Stimulated activated CD4-positive, alpha-beta T cell treated with anti-CD3 and anti-CD28 coated beads, Interleukin-1b, Interleukin-23, amount 100 ng/mL, for 24 hours (primary cell): ENCODE measurements at places on chromosomes 1 and 21.

- no peak for DNase-seq
These were observed 275.7 kb upstream of the CAMK1G start for GRCh38 chr1:209307846-209308245.

DNA sequence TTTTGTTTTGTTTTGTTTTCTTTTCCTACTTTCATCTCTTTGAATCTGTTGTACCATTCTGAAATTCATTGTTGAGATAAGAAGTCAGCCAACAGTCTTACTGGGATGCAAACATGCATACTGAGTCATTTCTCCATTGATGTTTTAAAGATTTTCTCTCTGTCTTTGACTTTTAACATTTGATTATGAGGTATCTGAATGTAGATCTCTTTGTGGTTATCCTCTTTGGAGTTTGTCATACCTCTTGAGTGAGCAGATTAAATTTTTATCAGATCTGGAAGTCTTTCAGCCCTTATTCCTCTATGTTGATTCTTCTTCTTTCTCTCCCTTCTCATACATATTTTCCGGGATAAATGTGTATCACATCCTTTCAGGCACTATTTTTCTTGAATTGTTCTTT is 406.9 kb upstream of the NCAM2 start:
- no peak for DNase-seq

GRCh38 chr1:152186556-152187285 is 27.7 kb upstream of the RPTN start:
- no peak for DNase-seq

DNA sequence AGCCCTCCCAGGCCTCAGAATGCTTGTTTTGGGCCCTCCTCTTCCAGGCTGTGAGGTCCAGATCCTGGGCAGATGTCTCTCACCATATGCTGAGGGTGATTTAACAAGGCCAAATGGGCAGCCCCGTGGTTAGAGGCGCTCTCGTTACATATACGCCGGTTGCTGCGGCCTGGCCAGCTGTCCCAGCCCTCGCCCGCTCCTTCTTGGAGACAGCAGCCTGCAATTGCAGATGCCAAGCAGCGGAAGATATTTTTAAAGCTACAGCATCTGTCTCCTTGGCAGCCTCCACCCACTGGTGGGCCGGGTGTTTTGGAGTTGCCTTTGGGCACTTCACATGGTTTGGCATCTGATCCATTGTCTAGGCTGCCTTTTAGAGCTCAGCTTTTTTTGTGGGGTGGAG is 178.8 kb upstream of the NFIA start:
- no peak for DNase-seq

- no peak for DNase-seq
These were observed 16.1 kb downstream of the NOC2L start for GRCh38 chr1:942864-943533.

DNA sequence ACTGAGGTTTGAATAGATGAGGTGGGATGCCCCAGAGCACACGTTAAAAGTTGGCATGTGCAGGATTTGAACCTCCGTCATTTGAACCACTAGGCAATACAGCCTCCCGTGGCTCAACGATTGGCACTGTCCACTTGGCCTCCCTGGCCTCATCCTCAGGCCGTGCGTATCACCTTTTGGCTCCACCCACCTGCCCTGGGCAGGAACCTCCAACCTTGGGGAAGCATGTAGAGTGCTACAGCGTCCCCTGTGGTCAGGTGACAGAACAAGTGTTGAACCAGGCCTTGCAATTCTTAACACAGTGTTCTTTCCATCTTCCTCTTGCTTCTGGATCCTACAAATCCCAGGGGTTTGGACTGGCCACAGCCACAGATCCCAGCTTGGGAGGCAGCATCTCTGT is 112.6 kb downstream of the PAX7 start:
- DNase-seq, result no peak

GRCh38 chr1:220462752-220463151 is 65.2 kb upstream of the MARK1 start:
- no peak for DNase-seq

- no peak for DNase-seq
These were observed 545.2 kb upstream of the BRINP3 start for GRCh38 chr1:191022856-191023255.

- no peak for DNase-seq
These were observed 94.4 kb downstream of the SLC45A1 start for GRCh38 chr1:8412183-8412831.

- DNase-seq, result no peak
These were observed 109.7 kb upstream of the IRF2BP2 start for GRCh38 chr1:234719454-234720251.
